ENCODE measurements at places on chromosomes 1 and 21. TPM values are rescaled to one million over a fixed set of nuclear protein-coding genes. Genes with fewer than 3 reads are reported as not detected.

Gene ETV3L
- total RNA-seq: not detected

Gene HSD3B2
- total RNA-seq: not detected

DNA sequence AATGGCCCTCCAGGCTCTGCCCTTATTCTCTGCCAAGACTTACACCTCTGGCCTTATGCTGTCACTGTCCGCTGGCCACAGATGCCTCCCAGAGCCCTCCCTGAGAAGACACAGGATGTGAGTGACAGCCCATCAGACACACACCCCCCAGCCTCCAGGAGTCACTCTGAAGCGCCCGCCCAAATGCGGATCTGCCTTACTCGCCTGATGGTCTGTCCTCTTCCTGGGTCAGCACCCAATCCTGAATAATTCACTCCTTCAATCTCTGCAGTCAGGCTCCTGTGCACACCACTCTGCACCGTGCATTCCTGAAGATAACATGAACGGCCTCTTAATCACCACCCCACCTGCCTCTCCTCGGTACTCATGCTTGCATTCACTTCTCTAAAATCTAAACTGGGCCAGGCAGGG lies 14.7 kb downstream of the CLSTN1 start:
- no peak for DNase-seq

- no peak for DNase-seq
These were observed 39.0 kb downstream of the LPAR3 start for GRCh38 chr1:84853741-84854721.

- no peak for DNase-seq
These were observed 169.8 kb upstream of the ARHGEF16 start for GRCh38 chr1:3284691-3285090.

DNA sequence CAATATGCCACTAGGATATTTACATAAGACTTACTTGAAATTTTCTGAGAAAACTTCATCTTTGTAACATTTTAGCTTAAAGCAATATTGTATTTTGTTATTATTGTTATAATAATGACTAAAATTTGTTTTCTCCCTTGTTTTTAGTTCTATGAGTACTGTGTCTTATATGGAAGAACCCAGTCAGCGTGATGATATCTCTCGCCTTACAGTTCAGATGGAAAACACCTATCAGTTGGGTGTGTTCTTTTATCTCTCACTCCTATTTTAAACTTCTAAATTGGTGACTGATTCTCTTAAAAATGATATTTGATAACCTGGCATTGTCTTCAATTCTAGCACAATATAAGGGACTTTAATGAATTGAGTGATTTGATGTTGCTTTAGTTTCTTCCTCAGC lies 18.0 kb downstream of the DYNLT5 start:
- DNase-seq: no peak

Measured in endothelial cell (in vitro differentiated cells).